Esophagus mucosa (tissue), 1 donor: ENCODE measurements at places on chromosomes 2 and 18. TPM values are rescaled to one million over a fixed set of nuclear protein-coding genes. Genes with fewer than 3 reads are reported as not detected.
A peak's percentile ranks its signal among the peaks of the same experiment; 100 is the strongest.

The FAM161A gene
- 1.3 TPM for total RNA-seq

The PROM2 gene
- total RNA-seq: 100 TPM

The CLIP4 gene
- total RNA-seq: 35.1 TPM

The TBC1D8 gene
- 17.8 TPM for total RNA-seq

DNA sequence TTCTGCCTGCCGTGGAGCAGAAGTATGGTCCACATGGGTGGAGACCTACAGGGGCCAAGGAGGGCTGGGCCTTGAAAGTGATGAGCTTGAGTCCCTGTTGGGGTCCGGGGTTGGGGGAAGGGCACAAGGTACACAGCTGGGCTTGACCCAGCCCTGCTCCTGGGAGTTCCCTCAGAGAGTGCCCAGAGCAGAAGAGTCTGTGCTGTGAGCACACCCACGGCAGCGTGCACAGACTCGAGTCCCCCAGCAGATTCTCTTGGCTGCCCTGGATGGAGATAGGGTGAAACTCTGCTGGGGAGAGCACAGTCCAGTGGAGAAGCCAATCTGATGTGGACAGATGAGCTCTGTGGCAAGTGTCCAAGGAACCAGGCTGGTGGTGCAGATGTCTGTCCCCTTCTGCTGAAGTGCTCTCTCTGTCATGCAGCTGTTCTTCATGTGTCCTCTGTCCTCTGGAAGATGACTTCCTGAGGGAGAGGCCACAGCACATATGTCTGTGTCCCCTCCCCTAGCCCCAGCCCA, 27.5 kb downstream of the INPP4A start:
- ATAC-seq: no peak

DNA sequence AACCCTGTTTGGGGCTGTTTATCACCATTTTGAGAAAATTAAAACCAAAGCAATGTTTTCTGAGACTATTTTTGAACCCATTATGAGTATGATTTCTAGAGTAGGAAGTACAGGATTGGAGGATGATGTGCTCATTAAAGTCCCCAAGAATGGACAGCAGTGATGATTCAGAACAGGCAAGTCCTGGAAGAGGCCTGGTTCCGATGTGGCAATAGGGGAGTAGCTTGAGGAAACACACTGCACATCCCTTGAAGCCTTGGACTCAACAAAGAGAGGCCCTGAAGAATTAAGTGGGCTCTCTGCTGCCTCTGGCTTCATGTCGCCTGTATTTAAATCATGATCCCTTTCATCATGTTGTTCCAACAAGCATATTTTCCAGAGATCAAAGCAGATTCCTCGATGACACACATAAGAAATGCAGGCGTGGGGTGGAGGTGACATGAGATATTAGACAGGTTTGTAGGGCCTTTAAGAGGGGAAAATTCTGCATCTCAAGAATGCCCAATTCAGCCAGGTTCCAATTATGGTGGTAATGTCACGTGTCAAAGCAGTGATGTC, 242.2 kb downstream of the FHOD3 start:
- ATAC-seq: peak; percentile 28

GRCh38 chr2:127320586-127321275, 26.8 kb upstream of the ERCC3 start:
- no peak for ATAC-seq

GRCh38 chr2:21059885-21060610, 16.2 kb upstream of the APOB start:
- ATAC-seq: no peak

DNA sequence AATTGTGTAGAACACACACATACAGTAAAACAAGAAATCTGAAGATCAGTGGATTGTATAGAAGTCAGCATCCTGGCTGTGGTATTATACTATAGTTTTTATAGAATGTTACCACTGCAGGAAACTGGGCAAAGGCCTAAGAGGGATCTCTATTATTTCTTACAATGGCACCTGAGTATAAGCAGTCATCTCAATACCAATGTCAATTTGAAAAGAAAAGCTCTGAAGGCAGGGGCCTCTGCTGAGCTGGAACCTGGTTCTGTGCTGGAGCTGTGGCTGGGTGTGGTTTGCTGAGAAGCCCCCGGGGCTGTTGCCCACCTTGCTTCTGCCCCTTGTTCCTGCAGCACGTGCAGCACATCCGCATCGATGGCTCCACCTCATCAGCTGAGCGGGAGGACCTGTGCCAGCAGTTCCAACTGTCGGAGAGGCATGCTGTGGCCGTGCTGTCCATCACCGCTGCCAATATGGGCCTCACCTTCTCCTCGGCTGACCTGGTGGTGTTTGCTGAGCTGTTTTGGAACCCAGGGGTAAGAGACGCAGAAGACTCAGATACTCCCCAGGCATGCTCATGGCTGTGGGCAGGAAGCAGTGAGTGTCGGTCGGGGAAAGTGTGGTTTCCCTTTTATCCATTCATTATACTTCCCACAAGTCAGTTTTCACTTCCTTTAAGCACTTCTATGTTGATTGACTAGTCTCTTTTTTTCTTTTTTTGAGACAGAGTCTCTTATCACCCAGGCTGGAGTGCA, 23.5 kb upstream of the RPL37A start:
- no peak for ATAC-seq

GRCh38 chr2:6506361-6506794, 359.3 kb downstream of the CMPK2 start:
- no peak for ATAC-seq

DNA sequence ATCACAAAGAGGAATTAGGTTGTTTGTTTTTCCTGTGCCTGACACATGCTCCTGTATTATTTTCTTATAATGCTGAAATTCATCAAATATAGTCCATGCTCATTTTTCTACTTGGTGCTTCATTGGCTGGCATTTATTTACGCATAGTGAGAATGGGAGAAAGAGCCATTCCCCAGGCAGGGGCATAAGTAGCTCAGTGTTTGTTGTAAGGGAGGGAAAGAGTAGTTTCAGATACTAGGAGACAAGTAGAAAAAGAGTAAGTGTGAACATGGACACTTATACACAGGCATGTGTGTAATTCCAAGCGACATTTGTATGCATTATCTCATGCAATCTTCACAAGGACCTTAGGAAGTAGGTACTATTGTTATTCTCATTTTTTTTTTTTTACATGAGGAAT, 111.9 kb upstream of the UGP2 start:
- ATAC-seq: no peak

DNA sequence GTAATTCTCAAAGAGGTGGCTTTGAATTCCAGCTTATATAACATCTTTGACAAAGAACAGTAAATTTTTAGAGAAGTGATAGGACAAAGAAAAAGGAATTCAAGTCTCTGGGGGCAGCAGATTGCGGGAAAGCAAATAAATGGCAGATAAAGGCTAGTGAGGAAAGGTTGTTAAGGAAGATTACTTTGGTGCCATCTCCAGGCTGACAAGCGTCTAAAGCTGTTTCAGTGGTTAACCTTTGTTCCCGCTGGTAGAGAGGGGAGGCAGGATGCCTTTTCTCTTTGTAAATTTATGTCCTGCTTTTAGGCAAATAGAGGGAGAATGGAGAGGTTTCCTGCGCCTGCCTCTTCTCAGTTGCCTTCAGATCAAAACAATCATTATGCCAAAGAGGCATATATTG, 431.2 kb upstream of the CHST9 start:
- no peak for ATAC-seq

- ATAC-seq: no peak
These were observed 96.7 kb upstream of the ACAA2 start for GRCh38 chr18:49910019-49910418.

- peak; percentile 71 for ATAC-seq
These were observed 12.9 kb upstream of the NABP1 start for GRCh38 chr2:191664823-191665677.
